ENCODE measurements at places on chromosomes 6 and 20.

- no peak for DNase-seq
These were observed 188.1 kb downstream of the UBE3D start for GRCh38 chr6:82877213-82878195.

GRCh38 chr6:24949020-24949569 lies 13.3 kb upstream of the RIPOR2 start:
- no peak for DNase-seq

GRCh38 chr6:100184473-100184872 lies 190.4 kb upstream of the MCHR2 start:
- no peak for DNase-seq

DNA sequence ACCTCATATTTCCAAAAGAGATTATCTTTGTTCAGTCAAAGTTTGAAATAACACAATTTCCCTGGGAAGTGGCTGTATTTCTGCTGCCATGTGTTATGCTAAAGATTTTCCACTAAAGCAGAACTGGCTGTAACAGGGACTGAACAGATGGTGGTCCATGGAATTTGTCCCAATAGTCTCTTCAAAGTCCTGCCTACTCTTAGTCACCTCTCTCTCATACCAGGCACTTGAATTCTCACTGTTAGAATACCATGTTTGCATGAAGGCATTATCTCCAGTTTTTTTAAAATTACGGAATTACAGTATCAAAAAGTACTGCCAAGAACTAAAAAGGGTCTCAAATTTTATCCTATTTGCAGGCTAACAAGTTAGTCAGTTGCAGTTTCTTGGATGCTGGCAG lies 105.0 kb upstream of the HDDC2 start:
- no peak for DNase-seq

- peak; percentile 33 for DNase-seq
These were observed 33.7 kb downstream of the ADGRF5 start for GRCh38 chr6:46888031-46888430.

- no peak for DNase-seq
These were observed 124.7 kb upstream of the GPR6 start for GRCh38 chr6:109853426-109853825.

DNA sequence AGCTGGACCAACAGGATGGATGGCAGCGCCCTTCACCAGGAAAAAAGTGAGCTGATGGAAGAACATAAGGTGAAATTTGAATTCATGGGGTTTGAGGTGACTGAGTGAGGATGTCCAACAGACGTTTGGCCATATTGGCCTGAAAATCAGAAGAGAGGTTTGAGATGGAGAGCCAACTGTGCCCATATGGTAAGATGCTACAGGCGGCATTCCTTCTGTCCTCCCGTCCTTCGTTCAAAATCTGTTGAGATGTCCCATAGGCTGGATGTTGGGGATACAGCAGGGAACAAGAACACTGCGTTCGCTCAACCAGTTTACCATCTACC lies 468 bp upstream of the CMTR1 start:
- DNase-seq, result no peak

DNA sequence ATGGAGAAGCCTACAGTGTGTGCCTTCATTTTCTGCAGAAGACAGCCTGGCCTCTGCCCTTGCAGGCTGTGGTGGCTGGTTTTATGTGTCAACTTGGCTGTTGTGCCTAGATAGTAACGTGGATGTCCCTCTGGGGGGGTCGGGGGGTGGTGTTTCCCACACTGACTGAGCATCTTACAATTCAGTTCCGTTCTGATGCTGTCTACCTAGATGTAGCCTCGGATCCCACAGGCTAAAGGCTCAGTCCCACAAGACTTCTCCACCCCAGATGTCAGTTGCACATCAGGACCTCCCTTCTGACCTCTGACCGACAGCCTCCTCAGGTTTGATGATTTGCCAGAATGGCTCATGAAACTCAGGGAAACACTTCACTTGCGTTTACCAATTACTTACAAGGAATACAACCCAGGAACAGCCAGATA lies 4.4 kb downstream of the PYGB start:
- no peak for DNase-seq

GRCh38 chr6:84639396-84639795 lies 125.0 kb downstream of the TBX18 start:
- peak; percentile 46 for DNase-seq

DNA sequence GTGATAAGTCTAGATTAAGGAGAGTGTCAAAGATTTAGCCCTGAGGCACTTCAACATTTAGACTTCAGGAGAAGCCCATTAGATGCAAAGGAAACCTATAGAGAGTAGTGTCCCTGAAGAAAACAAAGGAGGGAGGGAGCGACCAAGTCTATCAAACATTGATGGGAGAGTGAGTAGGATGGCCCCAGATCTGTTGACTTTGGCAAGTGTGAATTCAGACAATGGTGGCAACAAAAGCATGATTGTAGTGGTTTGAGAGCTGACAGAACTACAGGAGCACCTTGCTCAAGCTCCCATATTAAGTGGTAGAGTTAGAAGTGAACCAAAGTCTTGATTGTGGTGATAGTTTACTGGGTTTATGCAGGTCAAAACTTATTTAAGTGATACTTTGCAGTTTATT lies 979 bp upstream of the ABCF1 start:
- DNase-seq, result no peak

DNA sequence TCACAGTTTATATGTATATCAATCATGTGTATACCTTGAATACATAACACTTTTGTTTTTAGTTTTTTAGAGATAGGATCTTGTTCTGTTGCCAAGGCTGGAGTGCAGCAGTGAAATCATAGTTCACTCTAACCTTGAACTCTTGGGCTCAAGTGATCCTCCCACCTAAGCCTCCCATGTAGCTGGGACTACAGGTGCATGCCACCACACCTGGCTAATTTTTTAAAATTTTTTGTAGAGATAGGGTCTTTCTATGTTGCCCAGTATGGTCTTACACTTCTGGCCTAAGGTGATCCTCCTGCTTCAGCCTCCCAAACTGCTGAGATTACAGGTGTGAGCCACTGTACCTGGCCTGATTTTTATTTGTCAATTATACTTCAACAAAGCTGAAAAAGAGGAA lies 69.9 kb downstream of the SYCP2L start:
- no peak for DNase-seq

DNA sequence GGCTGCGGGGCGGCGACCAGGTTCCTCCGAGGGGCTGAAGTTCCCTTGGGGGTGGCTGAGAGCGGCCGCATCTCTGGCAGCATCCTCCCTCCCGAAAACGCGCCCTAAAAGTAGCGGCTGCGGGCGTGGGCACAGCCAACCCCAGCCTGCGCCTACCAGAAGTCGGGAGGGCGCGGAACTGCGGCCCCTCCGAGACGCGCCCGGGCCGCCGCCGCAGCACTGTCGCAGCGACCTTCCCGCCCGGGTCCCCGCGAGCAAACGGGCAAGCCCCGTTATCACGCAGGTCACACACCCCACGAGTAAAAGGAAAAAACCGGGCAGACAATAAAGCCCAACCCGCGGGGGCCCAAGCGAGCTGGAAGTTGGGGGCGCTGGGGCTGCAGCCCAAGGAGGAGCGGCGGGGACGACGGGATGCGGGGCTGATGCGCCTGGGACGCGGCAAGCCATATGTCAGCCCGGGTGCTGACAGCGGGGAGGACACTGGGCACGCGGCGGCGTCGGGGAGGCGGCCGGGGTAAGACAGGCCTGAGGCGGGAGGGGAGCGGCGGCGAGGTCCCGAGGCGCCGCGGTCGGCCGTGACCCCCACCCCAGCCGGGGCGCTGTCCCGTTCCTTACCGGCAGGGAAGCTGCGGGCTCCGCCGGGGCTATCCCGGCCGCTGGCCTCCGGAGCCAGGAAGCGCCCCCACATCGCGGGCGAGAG lies 659 bp downstream of the CEP85L start:
- DNase-seq, result peak; percentile 68

- DNase-seq, result no peak
These were observed 135.3 kb upstream of the CENPW start for GRCh38 chr6:126204598-126204997.

- DNase-seq, result no peak
These were observed 17.2 kb downstream of the CSE1L start for GRCh38 chr20:49063279-49063678.

GRCh38 chr20:45589725-45590124 lies 10.6 kb upstream of the WFDC8 start:
- peak; percentile 15 for DNase-seq

DNA sequence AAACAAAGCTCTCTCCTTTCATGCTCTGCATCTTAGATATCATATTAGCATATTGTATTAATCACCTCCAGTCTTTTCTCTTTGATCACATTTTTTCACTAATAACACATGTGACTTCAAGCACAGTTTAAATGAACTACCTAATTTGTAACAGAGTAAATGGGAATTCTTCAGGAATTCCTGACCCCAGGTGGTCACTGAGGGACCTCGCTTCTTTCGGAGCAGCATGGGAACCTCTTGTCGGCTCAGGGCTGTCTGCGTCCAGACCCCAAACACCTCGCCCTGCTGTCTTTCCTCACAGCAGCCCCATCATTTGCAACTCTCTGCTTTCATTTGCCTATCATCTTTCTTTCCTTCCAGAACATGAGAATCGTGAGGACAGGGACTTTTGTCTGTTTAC lies 103.5 kb downstream of the DACT2 start:
- DNase-seq, result no peak

DNA sequence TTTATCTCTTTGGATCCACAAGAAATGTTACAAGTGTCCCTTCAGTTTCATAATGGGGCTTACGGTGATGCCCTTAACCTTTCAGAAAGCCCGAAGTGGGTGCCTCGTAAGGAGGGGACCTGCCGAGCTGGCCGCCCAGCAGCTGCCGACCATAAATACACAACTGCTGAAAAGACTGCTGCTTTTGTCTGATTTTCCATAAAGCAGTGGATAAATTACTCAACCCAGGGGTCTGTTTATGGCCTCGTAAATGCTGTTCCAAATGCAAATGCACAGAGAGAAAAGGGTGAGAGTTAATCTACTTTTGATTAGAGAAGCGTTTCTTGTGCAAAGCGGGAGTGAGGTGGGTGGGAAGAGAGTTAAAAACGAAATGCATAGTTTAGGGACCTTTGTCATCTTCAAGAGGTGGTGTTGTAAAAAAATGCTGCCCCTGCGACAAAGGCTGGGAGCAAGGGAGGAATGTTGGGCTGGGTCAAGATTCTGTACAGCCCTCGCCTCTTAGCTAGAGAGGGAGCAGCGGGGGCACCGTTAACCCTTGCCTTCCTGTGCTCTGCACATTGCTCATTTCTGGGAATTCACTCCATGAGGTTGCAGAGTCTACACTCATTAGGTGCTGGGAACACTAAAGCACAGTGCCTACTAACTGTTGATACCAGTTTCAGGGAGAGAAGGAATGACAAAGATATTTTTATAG lies 112.0 kb upstream of the MTHFD1L start:
- no peak for DNase-seq

DNA sequence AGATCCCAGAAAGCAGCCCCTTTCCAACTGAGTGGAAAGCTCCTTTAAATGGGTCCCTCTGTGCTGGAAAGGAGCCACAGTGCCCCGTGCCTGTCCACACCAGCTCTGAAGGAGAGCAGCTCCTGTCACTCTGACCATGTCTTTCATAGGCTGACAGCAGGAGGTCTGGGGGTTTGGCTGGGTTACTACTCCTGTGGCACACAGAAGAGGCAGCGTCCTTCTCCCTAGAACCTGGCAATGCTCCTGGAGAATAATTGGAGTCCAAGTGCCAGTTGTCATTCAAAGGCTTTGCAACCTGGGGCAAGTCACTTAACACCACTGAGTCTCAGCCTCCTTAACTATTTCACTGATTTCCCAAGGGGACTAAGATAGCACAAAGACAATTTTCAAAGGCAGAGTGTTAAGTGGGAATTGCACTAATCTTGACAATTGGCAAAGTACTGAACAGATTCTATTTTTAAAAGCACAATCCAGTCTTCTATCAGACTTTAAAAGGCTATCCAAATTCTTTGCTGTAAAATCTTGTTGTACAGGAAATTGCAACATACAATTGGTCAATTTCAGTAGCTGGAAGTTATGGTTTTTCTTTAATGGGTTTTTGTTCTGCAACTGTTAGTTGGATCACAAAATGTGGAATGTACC lies 457.2 kb downstream of the KIF16B start:
- DNase-seq, result no peak

DNA sequence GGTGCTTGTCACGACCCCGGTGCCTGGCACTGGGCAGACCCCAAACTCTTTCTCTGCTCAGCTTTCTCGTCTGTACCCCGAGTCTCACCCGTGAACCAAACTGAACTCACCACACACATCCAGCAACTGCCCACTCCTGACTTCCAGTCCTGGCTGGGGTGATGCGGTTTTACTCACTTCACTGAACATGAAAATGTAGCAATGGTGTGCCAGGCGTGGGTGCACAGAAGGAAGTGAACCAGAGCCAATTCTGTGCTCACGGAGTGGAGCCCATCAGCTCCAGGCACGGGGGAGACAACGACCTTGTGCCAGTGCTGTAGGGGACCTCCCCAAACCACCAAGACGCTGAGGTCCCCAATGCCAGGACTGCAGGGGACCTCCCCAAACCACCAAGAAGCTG lies 78.7 kb upstream of the AFDN start:
- DNase-seq, result no peak

DNA sequence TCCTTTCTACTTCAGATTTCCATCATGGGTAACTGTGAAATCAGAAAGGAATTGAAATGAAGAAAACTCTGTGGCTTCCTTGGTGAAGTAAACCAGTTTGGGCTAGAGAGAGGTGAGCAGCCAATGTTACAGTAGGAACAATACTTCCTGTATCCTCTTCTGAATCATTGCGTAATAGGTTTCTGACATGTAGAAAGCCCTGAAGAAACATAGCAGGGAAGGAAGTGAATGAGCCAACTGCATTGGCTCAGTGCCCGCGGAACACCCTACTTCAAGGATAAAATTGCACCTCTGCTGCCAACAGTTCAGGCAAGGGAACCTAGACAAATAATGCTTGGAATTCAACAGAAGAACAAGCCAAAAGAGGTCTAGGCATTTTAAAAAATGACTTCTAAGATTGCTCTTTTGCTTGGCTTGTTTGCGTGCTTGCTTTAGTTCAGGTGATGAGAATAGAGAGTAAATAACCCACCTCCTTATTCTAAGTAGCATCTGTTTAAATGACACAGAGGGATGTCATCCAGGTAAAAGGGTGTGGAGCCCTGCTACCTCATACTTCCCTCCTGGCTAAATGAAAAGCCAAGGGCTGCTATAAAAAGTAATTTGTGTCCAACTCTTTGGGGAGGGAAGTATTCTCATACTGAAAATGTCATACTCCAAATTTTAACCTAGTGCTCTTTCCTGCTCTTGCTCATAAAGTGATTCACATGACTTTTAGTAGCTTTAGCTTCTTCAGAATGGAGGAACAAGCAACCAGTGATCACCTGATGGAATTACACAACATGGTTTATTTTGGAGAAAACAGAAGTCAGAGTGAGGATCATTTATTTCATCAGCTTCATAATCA lies 30.0 kb upstream of the AKIRIN2 start:
- peak; percentile 96 for DNase-seq

DNA sequence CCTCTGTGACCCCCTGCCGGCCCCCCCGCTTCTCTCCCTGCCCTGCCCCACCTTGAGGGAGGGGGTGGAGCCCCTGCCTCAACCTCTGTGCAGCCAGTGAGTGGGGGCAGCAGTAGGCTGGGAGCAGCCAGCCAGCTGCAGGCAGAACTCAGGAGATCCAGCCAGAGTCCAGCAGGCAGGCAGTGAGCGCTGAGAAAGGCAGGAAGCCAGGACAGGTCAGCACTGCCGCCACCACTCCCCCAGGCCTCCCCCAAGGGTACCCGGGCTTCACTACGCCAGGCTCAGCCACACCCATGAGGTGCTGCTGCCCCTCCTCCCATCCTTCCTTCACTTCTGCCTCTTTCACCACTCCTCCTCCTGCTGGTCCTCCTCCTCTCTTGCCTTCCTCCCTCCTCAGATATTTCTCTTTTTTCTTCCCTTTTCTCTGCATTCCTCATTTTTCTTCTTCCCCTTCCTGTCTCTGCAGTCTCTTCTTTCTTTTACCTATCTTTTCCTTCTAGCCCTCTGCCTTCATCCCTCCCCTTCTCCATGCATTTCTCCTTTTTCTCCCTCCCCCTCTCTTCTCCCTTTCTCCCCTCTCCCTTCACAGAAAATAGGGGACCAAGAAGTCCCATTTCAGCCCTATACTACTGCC lies 11.5 kb downstream of the TMEM63B start:
- no peak for DNase-seq

Data from GM23248 (cell line).